ENCODE measurements at places on chromosomes 3 and 15. TPM values are rescaled to one million over a fixed set of nuclear protein-coding genes. Genes with fewer than 3 reads are reported as not detected.

Gene GOLGA6A
- total RNA-seq, result not detected

Gene MYLK
- total RNA-seq, result 85.1 TPM

Gene C2CD4A
- total RNA-seq, result 0.16 TPM

Gene FBXW12
- not detected for total RNA-seq

Gene GP9
- total RNA-seq, result not detected

Gene CRYGS
- total RNA-seq, result 0.67 TPM

Gene GALNT15
- 21.7 TPM for total RNA-seq

Gene PP2D1
- total RNA-seq, result not detected

Gene ANXA2
- 214 TPM for total RNA-seq

Gene HERC2
- 50.8 TPM for total RNA-seq

Gene PRICKLE2
- total RNA-seq, result 22.2 TPM

Gene ABHD6
- 11.3 TPM for total RNA-seq

Gene SLC41A3
- total RNA-seq, result 34.1 TPM

Gene COPG1
- total RNA-seq, result 88.7 TPM

Gene CFAP100
- total RNA-seq, result not detected

Gene SCAANT1
- not detected for total RNA-seq

Gene ALDH1L1
- total RNA-seq, result 24.0 TPM

Gene PLS1
- total RNA-seq, result 0.96 TPM

Gene MAN2C1
- total RNA-seq, result 63.2 TPM

Gene GRAMD2A
- not detected for total RNA-seq

Gene COLQ
- 24.3 TPM for total RNA-seq

Gene AADACL2
- not detected for total RNA-seq

Gene GASK1A
- 1.5 TPM for total RNA-seq
